ENCODE measurements at places on chromosomes 1 and 21.

GRCh38 chr1:228768355-228769000, 33.2 kb downstream of the RHOU start:
- DNase-seq, result no peak
- no peaks in the 10 kb centered on the region for H3K36me3 ChIP-seq
- peaks cover 47% of the 10 kb centered on the region for H3K27me3 ChIP-seq
- no peak overlapping the region for H3K4me3 ChIP-seq
- H3K27ac ChIP-seq, result no peak overlapping the region

GRCh38 chr1:198185146-198185545, 28.3 kb downstream of the NEK7 start:
- peaks cover 17% of the 10 kb centered on the region for H3K4me1 ChIP-seq
- no peaks in the 10 kb centered on the region for H3K27me3 ChIP-seq
- H3K27ac ChIP-seq, result no peak overlapping the region
- no peaks in the 10 kb centered on the region for H3K36me3 ChIP-seq
- no peak overlapping the region for H3K4me3 ChIP-seq

DNA sequence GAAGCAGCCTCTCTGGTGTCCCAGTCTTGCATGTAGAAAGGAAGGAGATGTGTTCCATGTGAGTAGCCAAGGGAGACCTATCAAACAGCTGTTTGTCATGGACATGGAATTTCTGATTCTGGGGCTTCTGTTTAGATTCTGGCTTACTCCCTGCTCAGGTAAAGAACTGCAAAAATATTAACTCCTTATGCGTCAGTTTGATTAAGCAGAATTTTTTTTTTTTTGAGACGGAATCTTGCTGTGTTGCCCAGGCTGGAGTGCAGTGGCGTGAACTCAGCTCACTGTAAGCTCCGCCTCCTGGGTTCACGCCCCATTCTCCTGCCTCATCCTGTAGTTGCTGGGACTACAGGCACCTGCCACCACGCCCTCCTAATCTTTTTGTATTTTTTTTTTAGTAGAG, 6.8 kb downstream of the ARV1 start:
- DNase-seq, result no peak
- H3K36me3 ChIP-seq, result peaks cover 2% of the 10 kb centered on the region
- no peaks in the 10 kb centered on the region for H3K27me3 ChIP-seq
- H3K27ac ChIP-seq, result no peak overlapping the region
- H3K4me3 ChIP-seq, result no peak overlapping the region

DNA sequence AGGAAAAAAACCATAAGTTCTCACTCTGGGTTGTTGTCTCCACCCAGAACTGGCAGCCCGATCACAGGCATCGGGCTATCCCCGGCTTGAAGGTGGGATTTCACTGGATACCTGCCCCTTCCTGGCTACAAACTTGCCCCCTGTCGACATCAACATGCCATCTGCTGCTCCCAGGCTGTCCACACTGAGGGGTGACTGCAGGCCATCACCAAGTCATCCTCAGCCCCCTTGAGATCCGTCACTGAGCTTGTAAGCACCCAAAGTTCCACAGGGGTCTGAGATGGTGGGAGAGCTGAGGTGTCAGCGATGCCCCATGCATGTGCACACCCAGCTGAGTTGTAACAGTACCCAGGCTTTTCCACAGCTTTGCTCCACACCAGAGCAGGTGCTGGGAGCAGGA, 211.0 kb downstream of the AMY1C start:
- H3K36me3 ChIP-seq, result no peaks in the 10 kb centered on the region
- no peak overlapping the region for H3K27ac ChIP-seq

GRCh38 chr1:227315629-227316346, 2.5 kb downstream of the CDC42BPA start:
- H3K4me1 ChIP-seq, result peaks cover 25% of the 10 kb centered on the region
- H3K36me3 ChIP-seq, result peaks cover 2% of the 10 kb centered on the region
- no peaks in the 10 kb centered on the region for H3K27me3 ChIP-seq

DNA sequence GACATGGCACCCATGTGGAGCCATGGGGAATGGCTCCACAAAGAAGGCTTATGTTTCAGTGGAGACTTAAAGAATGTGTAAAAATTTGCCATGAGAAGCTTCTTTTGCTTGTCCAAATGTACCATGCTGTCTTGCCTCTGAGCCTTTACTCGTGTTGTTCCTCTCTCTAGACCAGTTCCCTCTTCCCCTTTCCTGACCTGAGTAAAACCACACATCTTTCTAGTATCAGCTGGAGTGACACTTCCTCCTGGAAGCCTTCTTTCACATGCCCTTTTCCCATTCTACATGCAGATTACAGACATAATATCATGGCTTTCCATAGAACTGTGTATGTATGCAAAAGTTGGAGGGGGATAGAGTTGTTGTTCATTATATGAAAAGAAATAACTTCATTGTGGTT, 13.6 kb upstream of the GPX7 start:
- H3K27ac ChIP-seq, result no peak overlapping the region
- H3K27me3 ChIP-seq, result peaks cover 17% of the 10 kb centered on the region
- peaks cover 7% of the 10 kb centered on the region for H3K4me1 ChIP-seq
- no peak overlapping the region for H3K4me3 ChIP-seq
- DNase-seq, result no peak

DNA sequence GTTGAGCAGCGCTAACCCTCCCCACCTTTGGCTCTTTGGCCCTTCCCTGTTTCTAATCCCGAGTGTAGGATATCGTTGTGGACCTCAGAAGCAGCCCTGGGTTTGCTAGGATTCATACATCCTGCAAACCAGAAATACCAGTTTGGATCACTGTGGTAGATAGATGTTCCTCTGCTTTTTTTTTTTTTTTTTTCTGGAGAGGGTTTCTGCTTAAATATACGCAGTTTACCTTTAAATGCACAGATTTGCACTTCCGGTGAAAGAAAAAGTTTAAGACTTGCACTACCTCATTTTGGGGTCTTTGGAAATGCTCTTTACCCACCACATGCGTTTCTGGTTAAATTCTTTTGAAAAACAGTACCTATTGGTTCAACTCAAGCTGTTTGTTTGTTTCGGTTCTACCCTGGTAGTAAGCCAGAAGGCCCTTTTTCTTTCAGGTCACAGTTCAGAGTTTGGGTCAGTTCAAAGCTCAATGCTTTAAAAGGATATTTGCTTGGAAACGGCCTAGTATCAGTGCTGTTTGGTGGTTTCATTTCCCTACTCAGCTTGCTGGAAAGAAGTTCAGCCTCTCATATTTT, 908 bp downstream of the DDI2 start:
- peak overlapping the region; percentile 89 for H3K27ac ChIP-seq
- peaks cover 35% of the 10 kb centered on the region for H3K4me1 ChIP-seq
- no peak for DNase-seq
- no peaks in the 10 kb centered on the region for H3K36me3 ChIP-seq
- no peaks in the 10 kb centered on the region for H3K27me3 ChIP-seq
- peak overlapping the region; percentile 83 for H3K4me3 ChIP-seq

DNA sequence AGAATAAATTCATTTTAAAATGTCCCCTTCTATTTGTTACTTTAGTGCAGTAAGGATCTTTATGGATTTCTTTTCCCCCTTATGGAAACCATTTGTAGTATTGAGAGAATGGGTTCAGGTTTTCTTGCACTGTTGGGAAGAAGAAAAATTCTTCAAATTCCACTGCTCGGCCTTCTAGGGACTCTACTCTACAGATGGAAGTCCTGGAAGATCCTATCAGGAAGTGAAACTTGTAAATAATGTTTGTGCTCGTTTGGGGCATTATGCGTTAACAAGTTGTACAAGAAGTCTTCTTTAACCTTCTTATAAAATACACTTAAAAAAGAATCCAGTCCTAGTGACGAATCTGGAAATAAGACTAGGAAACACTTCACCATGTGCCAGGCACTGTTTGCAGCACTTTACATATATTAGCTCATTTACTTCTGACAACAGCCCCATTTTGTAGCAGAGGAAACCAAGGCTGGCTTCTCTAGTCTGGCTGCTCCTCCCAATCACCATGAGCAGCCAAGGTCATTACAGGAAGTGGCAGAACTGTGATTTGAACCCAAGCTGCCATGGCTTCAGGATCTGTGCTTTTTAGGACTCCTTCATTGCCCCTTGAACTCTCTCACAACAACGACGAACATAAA, 11.8 kb downstream of the LRRC8D start:
- DNase-seq, result no peak
- no peaks in the 10 kb centered on the region for H3K27me3 ChIP-seq
- no peaks in the 10 kb centered on the region for H3K36me3 ChIP-seq
- H3K27ac ChIP-seq, result no peak overlapping the region
- peaks cover 20% of the 10 kb centered on the region for H3K4me1 ChIP-seq

DNA sequence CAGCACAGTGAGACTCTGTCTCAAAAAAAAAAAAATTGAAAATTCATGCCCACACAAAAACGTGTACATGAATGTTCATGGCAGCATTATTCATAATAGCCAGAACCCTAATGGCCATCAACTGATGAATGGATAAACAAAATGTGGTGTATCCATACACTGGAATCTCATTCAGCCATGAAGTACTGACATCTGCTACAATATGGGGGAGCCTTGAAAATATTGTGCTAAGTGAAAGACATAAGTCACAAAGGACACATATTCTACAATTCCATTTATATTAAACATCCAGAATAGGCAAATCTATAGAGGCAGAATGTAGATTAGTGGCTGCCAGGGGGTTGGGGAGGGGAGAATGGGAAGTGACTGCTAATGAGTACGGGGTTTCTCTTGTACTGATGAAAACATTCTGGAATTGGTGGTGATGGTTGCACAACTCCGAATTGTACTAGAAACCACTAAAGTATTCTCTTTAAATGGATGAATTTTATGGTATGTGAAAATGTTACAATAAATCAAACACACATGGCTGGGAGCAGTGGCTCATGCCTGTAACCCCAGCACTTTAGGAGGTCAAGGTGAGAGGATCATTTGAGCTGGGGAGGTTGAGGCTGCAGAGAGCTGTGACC, 33.0 kb upstream of the KCNN3 start:
- no peaks in the 10 kb centered on the region for H3K36me3 ChIP-seq
- H3K4me3 ChIP-seq, result no peak overlapping the region
- peaks cover 6% of the 10 kb centered on the region for H3K27me3 ChIP-seq
- DNase-seq, result no peak

DNA sequence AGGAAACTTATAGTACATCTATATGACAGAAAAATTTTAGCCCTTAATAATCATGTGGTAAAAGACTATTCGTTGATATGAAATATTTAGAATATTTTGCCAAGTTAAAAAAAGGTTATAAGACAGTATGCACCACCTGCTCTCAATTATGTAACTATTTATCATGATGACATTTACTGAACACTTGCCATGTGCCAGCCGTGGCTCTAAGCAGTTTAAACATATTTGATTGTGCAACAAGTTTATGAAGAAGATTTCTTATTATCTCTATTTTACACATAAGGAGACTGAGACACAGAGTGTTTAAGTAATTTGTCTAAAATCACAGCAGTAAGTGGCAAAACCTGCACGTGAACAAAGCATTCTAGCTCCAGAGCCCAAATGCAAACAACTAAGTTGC, 199.3 kb upstream of the JUN start:
- H3K27ac ChIP-seq, result no peak overlapping the region
- H3K36me3 ChIP-seq, result no peaks in the 10 kb centered on the region
- no peak for DNase-seq
- no peak overlapping the region for H3K4me3 ChIP-seq
- peaks cover 2% of the 10 kb centered on the region for H3K27me3 ChIP-seq

- H3K36me3 ChIP-seq, result no peaks in the 10 kb centered on the region
- peaks cover 5% of the 10 kb centered on the region for H3K4me1 ChIP-seq
- no peak overlapping the region for H3K4me3 ChIP-seq
- H3K27me3 ChIP-seq, result peaks cover 3% of the 10 kb centered on the region
- DNase-seq, result no peak
Observed at GRCh38 chr1:48500541-48501450, 28.8 kb upstream of the SPATA6 start.

- H3K36me3 ChIP-seq, result peaks cover 4% of the 10 kb centered on the region
- H3K4me3 ChIP-seq, result no peak overlapping the region
- no peak overlapping the region for H3K27ac ChIP-seq
- no peaks in the 10 kb centered on the region for H3K4me1 ChIP-seq
Observed at GRCh38 chr1:4128616-4129015, 228.5 kb upstream of the C1orf174 start.

- DNase-seq, result no peak
- H3K27me3 ChIP-seq, result peaks cover 26% of the 10 kb centered on the region
- H3K27ac ChIP-seq, result no peak overlapping the region
- H3K4me1 ChIP-seq, result peaks cover 3% of the 10 kb centered on the region
Observed at GRCh38 chr1:217088011-217088410, 364.8 kb upstream of the ESRRG start.

DNA sequence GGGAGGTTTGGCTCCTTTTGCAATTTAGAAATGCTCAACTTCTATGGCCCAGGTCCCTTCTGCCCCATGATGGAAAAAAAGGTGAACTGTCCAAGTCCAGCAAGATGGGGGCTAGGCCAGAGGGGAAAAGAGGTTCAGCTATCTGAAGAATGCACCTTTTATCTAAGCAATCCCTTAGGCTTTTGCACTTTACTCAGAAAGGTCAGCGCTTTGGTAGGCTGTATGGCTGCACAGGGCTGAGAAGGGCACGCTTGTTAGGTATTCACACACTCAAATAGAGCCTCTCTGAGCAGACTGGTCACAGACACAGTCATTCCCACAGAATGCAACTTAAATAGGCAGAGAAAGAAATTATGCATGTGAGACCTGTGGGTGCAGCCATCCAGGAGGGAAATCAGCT, 31.0 kb downstream of the KANK4 start:
- H3K4me3 ChIP-seq, result no peak overlapping the region
- no peak overlapping the region for H3K27ac ChIP-seq
- no peaks in the 10 kb centered on the region for H3K36me3 ChIP-seq
- no peak for DNase-seq

GRCh38 chr21:41891132-41891531, 12.0 kb upstream of the PRDM15 start:
- H3K4me3 ChIP-seq, result no peak overlapping the region
- H3K27ac ChIP-seq, result no peak overlapping the region
- peaks cover 36% of the 10 kb centered on the region for H3K4me1 ChIP-seq
- peaks cover 5% of the 10 kb centered on the region for H3K36me3 ChIP-seq

- no peaks in the 10 kb centered on the region for H3K36me3 ChIP-seq
- no peak for DNase-seq
- peaks cover 68% of the 10 kb centered on the region for H3K4me1 ChIP-seq
- peak overlapping the region; percentile 81 for H3K27ac ChIP-seq
- no peak overlapping the region for H3K4me3 ChIP-seq
Observed at GRCh38 chr21:38493549-38494250, 4.6 kb downstream of the ERG start.

GRCh38 chr1:119361205-119361604, 7.4 kb upstream of the HAO2 start:
- no peak overlapping the region for H3K27ac ChIP-seq
- no peak for DNase-seq
- H3K4me1 ChIP-seq, result no peaks in the 10 kb centered on the region
- H3K27me3 ChIP-seq, result peaks cover 30% of the 10 kb centered on the region
- H3K36me3 ChIP-seq, result no peaks in the 10 kb centered on the region

DNA sequence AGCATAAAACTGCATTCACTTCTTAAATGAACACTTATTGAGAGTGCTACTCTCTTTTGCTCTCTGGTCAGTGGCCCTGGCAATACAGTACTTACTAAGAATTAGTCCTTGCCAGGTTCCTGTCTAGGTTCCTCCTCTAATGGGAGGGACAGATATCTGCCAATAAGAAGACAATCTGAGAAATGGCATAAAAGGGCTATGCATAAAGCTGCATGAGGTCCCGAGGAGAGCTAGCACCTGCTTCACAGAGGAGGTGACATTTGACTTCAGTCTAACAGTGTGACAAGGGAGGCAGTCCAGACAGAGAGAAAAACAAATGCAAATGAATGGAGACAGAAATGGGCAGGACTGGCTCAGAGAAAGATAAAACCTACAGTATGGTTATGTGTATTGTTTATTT, 357.1 kb upstream of the SGIP1 start:
- H3K36me3 ChIP-seq, result no peaks in the 10 kb centered on the region
- DNase-seq, result no peak
- H3K4me1 ChIP-seq, result peaks cover 3% of the 10 kb centered on the region
- H3K27me3 ChIP-seq, result peaks cover 10% of the 10 kb centered on the region
- no peak overlapping the region for H3K4me3 ChIP-seq

- no peaks in the 10 kb centered on the region for H3K36me3 ChIP-seq
- H3K4me3 ChIP-seq, result no peak overlapping the region
- H3K27me3 ChIP-seq, result no peaks in the 10 kb centered on the region
- no peak overlapping the region for H3K27ac ChIP-seq
- peaks cover 2% of the 10 kb centered on the region for H3K4me1 ChIP-seq
Observed at GRCh38 chr1:3115275-3116149, 46.5 kb downstream of the PRDM16 start.

Measured in osteocyte (in vitro differentiated cells).